ENCODE measurements at places on chromosomes 12 and 14.
A peak's percentile ranks its signal among the peaks of the same experiment; 100 is the strongest.

GRCh38 chr12:1661553-1662335 lies 29.1 kb upstream of the ADIPOR2 start:
- peak; percentile 93 for DNase-seq

DNA sequence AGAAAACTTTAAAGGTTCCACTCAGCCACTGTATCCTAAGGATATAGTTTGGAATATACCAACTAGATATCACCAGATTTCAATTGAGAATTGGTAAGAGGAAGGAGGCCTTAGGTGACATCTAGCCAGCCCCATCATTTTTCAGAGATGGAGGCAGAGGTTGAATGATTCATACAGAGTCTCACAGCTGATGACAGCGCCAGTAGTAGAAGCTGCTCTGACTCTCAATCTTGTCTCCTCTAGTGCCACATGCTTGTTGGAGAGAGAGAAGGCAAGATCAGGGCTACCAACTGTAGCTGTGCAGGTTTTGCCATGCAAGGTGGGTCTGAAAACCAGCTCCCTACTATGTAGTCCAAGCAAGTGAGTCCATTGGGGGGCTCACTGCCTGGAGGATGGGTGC lies 6.1 kb downstream of the FRMD6 start:
- no peak for DNase-seq

- no peak for DNase-seq
Observed at GRCh38 chr14:102827716-102828115, 50.5 kb downstream of the TRAF3 start.

DNA sequence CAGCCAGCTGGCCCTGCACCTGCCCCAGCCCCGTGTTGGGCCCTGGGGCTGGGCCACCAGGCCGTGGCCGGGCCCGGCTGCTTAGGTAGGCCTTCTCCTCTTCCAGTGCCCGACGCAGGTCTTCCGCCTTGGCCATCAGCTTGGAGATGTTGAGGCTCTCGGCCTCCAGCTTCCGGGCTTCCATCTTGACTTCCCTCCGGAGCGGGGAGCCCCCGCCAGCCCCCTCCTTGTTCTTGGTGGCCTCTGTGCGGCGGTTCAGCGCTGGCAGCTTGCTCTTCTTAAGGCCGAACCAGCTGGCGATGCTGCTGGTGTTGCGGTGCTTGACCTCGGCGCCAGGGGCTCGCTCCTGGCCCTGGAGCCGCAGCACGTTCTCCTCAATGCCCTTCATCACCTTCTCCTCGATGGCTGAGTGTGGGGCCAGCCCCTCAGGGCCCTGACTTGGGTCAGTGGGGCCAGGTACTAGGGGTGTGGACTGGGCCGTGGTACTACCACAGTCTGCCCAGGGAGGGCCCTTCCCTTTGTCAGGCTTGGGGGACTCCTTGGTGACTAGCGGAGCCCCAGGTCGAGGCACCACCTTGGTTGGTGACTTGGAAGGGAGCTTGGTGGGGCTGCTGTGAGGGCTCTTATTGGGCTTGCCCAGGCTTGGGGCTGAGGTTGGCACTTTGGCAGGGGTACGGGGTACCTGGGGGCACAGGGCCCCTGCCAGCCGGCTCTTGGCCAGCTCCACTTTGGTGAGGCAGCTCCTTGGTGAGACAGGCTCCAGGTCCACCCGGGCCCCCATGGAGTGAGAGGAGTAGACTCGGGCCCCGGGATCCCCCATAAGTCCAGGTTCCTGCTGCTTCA lies 33.2 kb downstream of the NCKAP5L start:
- no peak for DNase-seq

- DNase-seq = no peak
Observed at GRCh38 chr14:64465831-64466554, 694 bp downstream of the AKAP5 start.
